NCI-H524 (cell line): ENCODE measurements at places on chromosomes 4 and X.

GRCh38 chrX:148960060-148960459 is 459.6 kb downstream of the AFF2 start:
- DNase-seq = no peak

DNA sequence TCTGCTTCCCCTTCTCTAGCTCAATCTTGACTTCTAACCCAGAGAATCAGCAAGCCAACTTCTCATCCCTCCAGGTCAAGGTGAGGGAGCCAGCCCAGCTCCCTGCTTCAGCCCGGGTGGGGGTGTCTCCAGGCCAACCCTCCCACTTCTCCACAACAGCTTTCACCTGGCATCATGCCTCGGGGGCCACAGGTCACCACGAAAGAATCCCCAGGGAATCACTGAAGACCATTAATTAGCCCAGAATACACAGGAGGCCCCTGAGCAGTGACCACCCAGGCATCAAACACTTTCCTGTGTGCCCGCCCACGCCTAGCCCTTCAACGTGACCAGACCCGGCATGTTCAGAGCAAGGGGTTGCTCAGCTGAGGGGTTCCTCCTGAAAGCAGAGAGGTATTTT is 646.7 kb downstream of the BCOR start:
- no peak for DNase-seq

DNA sequence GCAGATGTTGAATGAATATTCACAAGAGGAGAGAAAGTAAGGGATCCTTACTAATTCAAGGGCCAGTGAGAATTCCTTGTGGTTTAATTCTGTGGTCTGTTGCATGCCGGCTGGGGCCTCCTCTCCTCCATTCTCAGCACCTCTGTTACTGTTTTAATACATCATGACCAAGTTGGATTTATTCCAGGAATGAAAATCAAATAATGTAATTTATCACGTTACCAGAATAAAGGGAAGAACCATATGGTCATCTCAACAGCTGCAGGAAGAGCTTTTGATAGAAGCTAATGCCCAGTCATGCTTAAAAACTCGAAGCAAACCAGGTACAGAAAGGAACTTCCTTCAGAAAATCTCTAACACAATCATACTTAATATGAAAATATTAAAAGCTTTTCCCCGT is 54.1 kb downstream of the GRK4 start:
- peak; percentile 61 for DNase-seq

DNA sequence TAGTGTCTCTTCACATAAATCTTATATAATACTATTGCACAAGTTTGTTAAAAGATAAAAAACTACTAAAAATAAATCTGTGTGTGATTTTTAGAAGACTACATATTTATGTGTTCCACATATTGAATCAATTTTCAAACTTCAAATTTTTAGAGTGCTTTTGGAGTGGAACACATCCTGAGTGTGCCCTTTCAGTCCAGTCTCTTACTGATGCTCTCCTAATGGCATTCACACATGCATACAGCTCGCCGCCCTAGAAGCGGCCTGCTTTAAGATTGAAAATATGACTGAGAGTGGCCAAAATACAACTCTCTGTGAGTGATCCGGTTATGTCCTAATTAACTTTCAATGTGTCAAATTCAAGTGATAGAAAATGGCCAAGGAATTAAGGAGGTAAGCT is 628.8 kb downstream of the ANKRD50 start:
- no peak for DNase-seq

DNA sequence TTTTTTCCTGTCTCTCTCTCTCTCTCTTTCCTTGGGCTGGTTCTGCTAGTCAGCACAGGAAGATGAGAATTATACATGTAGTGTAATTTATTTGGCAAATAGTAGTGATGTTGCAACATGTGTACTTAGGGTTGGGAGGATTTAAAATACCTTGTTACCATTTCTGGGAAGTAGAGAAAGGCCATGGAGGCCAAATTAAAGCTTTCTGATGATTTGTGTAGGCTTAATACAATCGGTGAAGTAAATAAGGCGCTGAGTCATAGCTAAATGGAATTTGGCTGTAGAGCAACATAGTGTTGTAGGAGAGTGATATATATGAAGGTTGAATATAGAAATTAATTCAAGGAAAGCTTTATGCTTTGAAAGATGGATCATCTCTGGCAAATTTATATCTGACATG is 295.3 kb downstream of the GRID2 start:
- DNase-seq = no peak

DNA sequence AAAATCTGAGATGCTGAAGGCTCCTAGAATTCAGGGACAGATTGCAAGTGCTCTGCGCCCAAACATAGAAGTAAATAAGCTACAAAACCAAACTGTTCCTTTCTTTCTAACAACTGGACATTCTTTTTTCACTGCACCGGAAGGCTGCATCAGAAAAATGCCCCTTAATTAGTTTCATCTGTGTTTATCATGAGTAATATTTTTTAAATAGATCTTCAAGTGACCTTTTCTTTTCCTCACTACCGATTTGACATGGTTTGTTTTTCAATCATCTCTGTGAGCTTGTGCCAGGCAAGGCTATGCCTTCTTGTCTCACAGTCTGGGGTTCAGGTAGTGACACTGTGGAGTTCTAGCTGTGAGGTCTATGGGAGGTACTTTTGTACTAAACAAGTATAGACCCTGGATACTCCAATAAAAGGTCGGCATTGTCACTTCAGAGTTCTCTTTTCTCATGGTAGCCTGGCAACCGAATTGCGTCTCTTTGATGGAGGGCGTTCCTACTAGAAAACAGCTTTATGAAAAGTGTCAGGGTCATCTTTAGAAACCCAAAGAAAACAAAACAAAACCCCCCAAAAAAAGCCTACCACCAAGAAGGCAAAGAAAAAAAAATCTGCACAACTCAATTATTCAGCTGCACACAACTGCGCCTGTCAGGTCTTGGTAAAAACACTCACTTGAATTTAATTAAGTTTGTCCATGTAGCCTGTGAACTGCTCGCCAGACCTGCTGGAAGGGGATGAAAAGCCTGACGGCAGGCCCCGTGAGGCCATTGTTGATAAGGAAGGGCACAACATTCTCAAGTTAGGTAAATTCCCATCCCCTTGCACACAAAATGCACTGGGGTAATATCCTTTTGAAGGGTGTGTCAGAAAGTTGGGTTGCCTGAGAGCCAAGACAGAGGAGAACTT is 22.8 kb upstream of the ADAMTS3 start:
- no peak for DNase-seq

DNA sequence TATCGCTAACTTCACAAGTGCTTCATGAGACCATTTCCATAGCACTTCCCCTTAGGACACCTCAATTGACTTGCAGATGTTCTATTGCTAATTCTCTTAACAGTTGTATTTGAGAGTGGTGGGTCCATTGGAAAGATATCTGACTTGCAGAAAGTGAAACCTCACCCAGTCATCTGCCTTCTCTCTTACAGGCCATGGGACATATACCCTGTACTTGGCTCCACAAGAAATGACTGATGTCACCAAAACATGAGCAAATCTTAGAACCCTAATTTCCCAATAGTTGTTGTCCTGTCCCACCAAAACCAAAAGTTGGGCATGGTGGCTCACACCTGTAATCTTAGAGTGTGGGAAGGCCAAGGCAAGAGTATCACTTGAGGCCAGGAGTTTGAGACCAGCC is 101.9 kb upstream of the MAML3 start:
- DNase-seq = no peak

DNA sequence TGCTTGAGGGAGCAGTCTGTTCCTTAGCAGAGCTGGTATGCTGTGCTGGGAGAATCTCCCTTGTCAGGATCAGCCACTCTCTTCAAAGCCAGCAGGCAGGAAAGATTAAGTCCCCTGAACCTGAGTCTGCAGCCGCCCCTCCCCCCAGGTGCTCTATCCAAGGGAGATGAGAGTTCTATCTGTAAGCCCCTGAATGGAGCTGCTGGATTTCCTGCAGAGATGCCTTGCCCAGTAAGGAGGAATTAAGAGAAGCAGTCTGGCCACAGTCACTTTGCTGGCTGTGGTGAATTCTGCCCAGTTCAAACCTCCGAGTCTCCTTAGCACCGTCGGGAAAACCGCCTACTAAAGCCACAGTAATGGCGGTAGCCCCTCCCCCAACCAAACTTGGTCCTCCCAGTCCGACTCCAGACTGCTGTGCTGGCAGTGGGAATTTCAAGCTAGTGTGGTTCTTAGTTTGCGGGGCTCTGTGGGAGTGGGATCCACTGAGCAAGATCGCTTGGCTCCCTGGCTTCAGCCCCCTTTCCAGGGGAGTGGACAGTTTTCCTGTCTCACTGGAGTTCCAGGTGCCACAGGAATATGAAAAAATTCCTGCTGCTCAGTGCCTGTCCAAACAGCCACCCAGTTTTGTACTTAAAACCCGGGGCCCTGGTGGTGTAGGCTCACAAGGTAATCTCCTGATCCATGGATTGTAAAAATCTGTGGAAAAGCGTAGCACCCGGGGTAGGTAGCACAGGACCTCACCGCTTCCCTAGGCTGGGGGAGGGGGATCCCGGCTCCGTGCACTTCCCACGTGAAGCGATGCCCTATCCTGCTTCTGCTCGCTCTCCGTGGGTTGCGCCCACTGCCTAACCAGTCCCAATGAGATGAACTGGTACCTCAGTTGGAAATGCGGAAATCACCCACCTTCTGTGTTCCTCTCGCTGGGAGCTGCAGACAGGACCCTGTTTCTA is 38.0 kb downstream of the RAB28 start:
- peak; percentile 39 for DNase-seq

- no peak for DNase-seq
Measured at GRCh38 chr4:174918058-174918457, at the start of gene ADAM29. TSS of gene ADAM29 (plus strand) at chr4:174918358. CDS start at chr4:174975526, 57,168 bp downstream.

DNA sequence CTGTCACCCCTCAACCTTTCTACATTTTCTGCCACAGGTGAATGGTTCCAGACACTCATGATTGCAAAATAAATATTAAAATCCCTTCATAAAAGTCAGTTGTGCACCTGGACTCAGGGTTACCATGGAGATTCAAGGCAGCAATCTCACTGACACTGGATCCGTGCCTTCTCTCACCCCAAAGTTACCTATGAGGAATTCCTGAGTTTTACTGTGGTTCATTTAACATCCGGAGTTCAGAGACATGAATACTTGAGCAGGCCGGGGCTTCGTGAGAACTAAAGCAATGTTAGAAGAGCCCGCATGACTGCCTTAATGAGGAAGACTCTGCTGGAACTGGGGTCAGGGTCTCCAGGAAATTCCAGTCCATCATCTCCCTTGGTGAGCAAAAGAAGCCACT is 12.5 kb upstream of the CLNK start:
- DNase-seq = no peak

GRCh38 chrX:7503251-7503650 is 339.7 kb upstream of the VCX start:
- DNase-seq = no peak

DNA sequence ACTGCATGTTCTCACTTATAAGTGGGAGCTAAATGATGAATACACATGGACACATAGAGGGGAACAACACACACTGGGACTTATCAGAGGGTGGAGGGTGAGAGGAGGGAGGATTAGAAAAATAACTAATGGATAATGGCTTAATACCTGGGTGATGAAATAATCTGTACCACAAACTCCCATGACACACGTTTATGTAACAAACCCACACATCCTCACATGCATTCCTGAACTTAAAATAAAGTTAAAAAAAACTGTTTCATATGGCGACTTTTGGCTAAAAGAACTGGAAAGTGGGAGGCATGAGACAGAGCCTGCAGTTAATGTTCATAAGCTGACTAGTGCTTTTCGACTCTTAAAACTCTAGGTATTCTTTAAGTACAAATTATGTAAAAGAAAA is 98.9 kb upstream of the NPFFR2 start:
- DNase-seq = no peak

DNA sequence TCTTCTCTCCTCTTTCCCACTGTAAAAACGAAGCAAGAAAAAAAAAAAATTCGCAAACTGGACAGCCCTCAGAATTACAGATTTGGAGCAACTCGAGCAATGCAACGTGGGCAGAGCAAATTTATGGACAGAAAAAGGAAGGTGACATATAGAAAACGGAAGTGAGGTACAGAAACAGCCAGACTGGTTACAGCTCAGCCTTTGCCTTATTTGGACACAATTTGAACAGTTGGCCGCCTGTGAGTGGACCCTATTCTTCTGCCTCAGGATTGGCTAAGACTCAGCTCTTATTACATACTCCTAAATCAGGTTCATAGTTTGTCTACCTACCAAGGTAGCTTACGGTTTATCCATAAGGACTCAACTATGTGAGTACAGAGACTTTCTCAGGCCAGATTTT is 98.8 kb downstream of the SOWAHB start:
- DNase-seq = no peak

- DNase-seq = no peak
Measured at GRCh38 chr4:78904143-78904542, 35.1 kb downstream of the PAQR3 start.

GRCh38 chr4:33296876-33297455 is 2576.8 kb downstream of the PCDH7 start:
- peak; percentile 9 for DNase-seq

- DNase-seq = peak; percentile 10
Measured at GRCh38 chrX:17812763-17813162, 48.3 kb downstream of the RAI2 start.
